ENCODE measurements at places on chromosomes 5 and 9. TPM values are rescaled to one million over a fixed set of nuclear protein-coding genes. Genes with fewer than 3 reads are reported as not detected.

The AKNA gene
- total RNA-seq, result 3.8 TPM

The WHRN gene
- total RNA-seq, result under 0.01 TPM

The OXCT1 gene
- 39.8 TPM for total RNA-seq

The IL9 gene
- not detected for total RNA-seq

The SPEF2 gene
- total RNA-seq, result 1.1 TPM

The SLC6A18 gene
- total RNA-seq, result not detected

The MEGF10 gene
- 0.36 TPM for total RNA-seq

The GAPT gene
- total RNA-seq, result not detected

The CRHBP gene
- total RNA-seq, result under 0.01 TPM

The STK32A gene
- total RNA-seq, result 0.38 TPM

The SUSD3 gene
- 0.09 TPM for total RNA-seq

The PCDHGB5 gene
- 14.3 TPM for total RNA-seq

The CATSPER3 gene
- total RNA-seq, result 0.19 TPM

The HRCT1 gene
- total RNA-seq, result 0.56 TPM

The ZBED3 gene
- total RNA-seq, result 0.90 TPM

The PCDHB10 gene
- 1.0 TPM for total RNA-seq

The GARIN3 gene
- total RNA-seq, result not detected

The ST6GALNAC6 gene
- total RNA-seq, result 24.7 TPM

The CKMT2 gene
- not detected for total RNA-seq

The TXNDC8 gene
- not detected for total RNA-seq

The RLN1 gene
- total RNA-seq, result not detected

The LCN9 gene
- total RNA-seq, result not detected

The MLANA gene
- not detected for total RNA-seq

The TAS2R1 gene
- not detected for total RNA-seq

The SCGB3A2 gene
- not detected for total RNA-seq

The ADCY2 gene
- not detected for total RNA-seq

The SLC28A3 gene
- total RNA-seq, result 1.2 TPM

The PCDHB7 gene
- 0.45 TPM for total RNA-seq

The GDA gene
- total RNA-seq, result not detected

The ZNF367 gene
- total RNA-seq, result 5.8 TPM

The GABRP gene
- total RNA-seq, result 0.36 TPM

The ZCCHC10 gene
- total RNA-seq, result 15.6 TPM

The ENHO gene
- not detected for total RNA-seq

The DCTN4 gene
- 29.9 TPM for total RNA-seq

The ACSL6 gene
- total RNA-seq, result 0.47 TPM

The FOXD4 gene
- total RNA-seq, result 0.09 TPM

The NTRK2 gene
- 0.09 TPM for total RNA-seq

The XRCC4 gene
- 9.6 TPM for total RNA-seq

The TAF11L7 gene
- total RNA-seq, result not detected

The TMEM252 gene
- not detected for total RNA-seq

The KCNN2 gene
- total RNA-seq, result 0.54 TPM

The C5 gene
- 1.6 TPM for total RNA-seq

The ZNF300 gene
- 8.5 TPM for total RNA-seq

The PCDHGA12 gene
- 4.8 TPM for total RNA-seq

All from endothelial cell of coronary artery (primary cell).